ENCODE measurements at places on chromosomes 2 and 18.

DNA sequence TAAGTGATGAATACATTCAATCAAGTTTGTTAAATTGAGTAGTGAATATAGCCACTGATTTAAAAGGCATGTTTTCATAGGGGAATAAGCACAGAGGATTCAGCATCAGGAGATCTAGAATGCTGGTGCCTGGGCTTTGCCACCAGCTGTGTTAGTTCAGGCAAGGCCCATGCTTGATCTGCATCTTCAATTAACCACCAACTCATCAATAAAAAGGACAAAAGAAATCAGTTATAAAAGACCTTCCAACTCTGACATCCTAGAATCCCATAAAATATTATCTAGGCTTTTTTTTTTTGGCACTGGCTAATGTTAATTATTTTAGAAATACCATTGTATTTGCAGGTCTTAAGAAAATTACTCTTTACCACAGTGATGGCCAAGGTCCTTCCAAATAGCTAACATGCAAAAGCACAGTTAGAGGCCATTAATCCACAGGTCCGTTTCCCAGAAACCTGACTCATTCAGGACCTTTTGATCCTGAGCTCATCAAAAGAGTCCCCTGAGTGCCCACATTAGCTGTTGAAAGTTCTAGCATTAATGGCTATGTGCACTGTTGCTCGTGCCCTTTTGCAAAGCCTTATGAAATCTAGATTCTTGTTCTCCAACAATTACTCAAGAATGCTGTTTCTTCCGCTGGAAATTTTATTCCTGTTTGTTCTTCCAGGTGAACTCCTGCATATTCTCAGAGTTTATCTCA lies 170.0 kb downstream of the CYRIA start:
- no peaks in the 10 kb centered on the region for H3K27me3 ChIP-seq
- H3K4me3 ChIP-seq: no peak overlapping the region
- no peak for DNase-seq
- H3K36me3 ChIP-seq: no peaks in the 10 kb centered on the region
- H3K4me1 ChIP-seq: no peaks in the 10 kb centered on the region

DNA sequence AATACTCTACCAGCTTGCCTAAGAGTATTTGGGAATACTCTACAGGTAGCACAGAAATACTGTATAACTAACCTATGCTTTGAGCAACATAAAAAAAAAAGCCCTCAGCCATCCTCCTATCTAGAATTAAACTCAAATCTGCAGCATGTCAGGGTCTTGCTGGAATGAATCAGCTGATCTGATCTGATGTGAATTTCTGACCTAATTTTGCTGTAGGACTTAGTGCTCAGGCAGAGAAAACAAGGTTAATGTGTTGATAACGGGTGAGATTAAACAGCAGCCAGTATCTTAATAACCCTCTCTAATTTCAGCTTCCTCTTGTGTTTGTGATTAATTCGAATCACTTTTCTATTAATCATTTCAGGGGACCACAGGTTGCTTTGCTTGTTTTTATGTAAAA lies 16.3 kb downstream of the NYAP2 start:
- no peaks in the 10 kb centered on the region for H3K36me3 ChIP-seq
- 0 out of 2 replicates have a peak, but pooled peaks cover 6% of the 10 kb centered on the region for H3K27me3 ChIP-seq

DNA sequence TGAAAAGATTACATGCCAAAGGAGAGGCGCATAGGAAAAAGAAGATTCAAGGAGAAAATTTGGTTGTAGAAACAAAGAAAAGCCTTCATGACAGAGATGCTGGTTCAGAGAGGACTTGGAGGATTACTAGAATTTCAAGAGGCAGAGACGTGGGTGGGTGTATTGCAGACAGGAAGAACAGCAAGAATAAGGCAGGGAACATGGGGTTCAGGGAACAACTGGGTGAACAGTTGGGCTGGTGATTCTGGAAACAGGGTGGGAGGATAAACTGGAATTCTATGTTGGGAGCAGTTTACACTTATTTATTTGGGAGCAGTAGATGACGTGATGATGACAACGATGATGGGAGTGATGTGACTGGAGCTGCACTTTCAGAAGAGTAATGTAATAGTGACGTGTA lies 18.4 kb upstream of the GMCL1 start:
- H3K27ac ChIP-seq: no peak overlapping the region
- DNase-seq: no peak
- H3K4me1 ChIP-seq: no peaks in the 10 kb centered on the region

DNA sequence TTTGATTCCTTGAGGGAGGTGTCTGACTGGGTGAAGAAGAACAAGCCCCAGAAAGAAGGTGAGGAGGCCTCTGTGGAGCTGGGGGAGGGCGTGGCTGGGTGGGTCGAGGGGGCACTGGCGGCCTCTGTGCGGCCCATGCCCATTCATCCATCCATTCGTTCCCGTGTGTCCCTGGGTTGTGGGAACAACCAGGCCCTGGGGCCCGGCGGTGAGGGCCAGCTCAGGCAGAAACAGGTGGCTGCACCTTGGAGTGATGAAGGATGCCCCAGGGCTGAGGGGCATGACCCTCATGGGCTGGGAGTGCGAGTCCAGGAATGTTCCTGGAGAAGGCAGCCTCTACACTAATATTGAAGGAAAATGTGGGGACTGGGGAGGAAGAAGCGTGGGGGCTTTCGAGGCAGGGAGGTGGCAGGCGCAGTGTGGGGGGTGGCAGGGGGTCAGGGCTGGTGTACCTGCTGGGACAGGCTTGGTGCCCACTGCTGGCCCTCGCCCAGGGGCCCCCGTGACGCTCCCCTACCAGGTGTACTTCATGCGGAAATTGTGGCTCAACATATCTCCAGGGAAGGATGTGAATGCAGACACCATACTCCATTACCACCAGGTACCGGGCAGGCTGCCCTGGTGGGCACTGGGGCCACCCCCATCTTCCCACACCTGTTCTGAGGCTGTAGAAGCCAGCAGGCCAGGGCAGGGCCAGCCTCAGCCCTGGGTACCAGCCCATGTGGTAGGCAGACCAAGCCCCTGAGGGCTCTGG lies 11.2 kb upstream of the GPR17 start:
- no peak overlapping the region for H3K27ac ChIP-seq
- no peaks in the 10 kb centered on the region for H3K36me3 ChIP-seq
- H3K4me1 ChIP-seq: peaks cover 9% of the 10 kb centered on the region
- no peaks in the 10 kb centered on the region for H3K27me3 ChIP-seq
- no peak for DNase-seq

DNA sequence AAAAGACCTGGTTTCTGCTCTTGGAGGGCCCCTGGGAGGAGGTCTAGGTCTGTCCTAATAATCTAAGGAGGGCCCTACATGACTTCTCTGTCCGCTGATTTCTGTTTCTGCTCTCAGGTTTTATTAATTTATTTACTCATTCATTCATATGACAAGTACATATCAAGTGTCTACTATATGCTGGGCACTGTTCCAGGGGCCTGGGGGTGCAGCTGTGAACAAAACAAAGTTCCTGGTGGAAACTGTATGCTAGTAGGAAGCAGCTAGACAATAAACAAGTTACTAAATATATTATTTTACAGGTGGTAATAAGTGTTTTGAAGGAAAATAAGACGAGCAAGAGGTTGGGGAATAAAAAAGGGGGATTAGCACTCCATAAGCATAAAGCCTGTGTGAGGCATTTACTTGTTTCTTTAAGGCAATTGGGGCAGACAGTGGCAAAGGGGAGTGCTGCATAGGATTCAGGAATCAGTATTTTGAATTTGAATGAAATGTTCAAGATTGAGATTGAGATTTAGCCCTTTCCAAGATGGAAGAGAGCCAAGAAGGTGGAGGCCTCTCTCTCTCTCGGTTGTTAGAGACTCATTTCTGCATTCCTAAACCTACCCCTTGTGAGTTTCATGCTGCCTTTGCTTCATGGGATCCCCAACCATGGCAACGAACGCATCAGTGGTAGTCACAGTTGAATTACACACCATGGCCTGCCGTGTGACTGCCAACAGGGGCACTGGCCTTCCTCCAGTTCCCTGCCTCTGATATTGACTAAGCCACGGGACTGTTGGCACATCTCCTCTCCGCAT lies 28.3 kb downstream of the DRC1 start:
- no peak overlapping the region for H3K4me3 ChIP-seq
- no peaks in the 10 kb centered on the region for H3K4me1 ChIP-seq
- no peaks in the 10 kb centered on the region for H3K27me3 ChIP-seq

DNA sequence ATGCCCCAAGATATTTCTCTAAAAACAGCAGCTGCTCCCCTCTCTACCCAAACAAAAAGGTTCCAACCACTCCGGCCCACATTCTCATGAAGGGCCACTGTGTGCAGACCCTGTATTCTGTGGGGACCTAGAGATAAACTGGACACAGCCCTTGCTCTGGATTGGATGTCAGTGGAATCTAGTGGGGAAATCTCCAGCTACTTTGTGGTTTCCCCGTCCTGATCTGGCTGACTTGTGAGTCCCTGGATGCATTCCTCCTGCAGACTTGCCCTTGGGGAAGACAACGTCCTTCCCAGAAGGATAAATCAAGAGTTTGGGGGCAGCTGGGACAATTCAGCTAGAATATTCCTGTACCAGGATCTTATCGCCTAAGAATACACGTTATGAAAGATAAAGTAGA lies 151.1 kb downstream of the FSHR start:
- no peak overlapping the region for H3K4me3 ChIP-seq
- H3K27me3 ChIP-seq: no peaks in the 10 kb centered on the region
- H3K4me1 ChIP-seq: no peaks in the 10 kb centered on the region
- DNase-seq: no peak
- H3K27ac ChIP-seq: no peak overlapping the region

Measured in GM23248 (cell line).